Hematopoietic multipotent progenitor cell treated with erythropoietin and hydrocortisone succinate and interleukin-3 and kit ligand, for 6 days (in vitro differentiated cells): ENCODE measurements at places on chromosomes 5 and 9.

- peak; percentile 63 for DNase-seq
These were observed 4.9 kb upstream of the TRAF1 start for GRCh38 chr9:120931231-120932085.

GRCh38 chr5:94522117-94522516, 96.3 kb downstream of the KIAA0825 start:
- DNase-seq: no peak

- DNase-seq: no peak
These were observed 18.6 kb upstream of the ANGPTL2 start for GRCh38 chr9:127140842-127141675.

DNA sequence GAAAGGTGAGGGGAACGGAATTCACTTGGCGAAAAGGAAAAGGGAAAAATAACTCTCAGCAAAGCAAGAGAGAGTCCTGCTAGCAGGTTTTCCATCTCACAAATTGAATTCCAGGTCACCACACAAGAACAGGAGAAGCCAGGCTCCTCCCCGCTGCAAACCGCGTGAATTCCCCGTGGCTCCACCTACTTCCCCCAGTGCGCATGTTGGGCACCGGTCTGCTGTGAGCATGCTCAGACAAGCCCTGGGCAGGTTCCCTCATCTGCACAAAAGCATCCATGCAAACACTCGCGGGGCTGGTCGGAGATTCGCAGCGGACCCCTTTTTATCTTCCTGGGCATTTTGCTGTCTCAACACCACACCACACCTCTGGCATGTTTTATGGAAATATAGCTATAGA, 58.5 kb upstream of the S1PR3 start:
- no peak for DNase-seq

GRCh38 chr5:159316519-159317383, 13.5 kb downstream of the IL12B start:
- peak; percentile 72 for DNase-seq

DNA sequence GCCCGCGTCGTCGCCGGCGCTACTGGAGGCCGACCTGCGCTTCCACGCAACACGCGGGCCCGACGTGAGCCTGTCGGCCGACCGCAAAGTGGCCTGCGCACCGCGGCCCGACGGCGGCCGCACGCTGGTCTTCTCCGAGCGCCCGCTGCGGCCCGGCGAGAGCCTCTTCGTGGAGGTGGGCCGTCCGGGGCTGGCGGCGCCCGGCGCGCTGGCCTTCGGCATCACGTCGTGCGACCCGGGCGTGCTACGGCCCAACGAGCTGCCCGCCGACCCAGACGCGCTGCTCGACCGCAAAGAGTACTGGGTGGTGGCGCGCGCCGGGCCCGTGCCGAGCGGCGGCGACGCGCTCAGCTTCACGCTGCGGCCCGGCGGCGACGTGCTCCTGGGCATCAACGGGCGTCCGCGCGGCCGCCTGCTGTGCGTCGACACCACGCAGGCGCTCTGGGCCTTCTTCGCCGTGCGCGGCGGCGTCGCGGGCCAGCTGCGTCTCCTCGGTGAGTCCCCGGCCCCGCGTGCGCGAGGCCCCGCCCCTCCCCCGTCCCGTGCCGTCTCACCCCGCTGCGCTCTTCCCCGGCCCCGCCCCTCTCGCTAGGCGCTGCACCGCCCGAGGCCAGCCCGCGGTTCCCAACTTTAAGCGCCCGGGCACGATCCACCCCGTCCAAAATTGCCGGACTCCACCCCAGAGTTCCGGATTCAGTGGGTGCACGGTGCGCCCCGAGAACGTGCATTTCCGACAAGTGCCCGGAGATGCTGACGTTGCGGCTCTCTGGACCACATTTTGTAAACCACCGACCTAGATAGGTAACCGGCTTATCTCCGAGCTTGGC, 42.8 kb downstream of the NEURL1B start:
- DNase-seq: no peak

GRCh38 chr5:15283076-15283475, 216.9 kb upstream of the FBXL7 start:
- DNase-seq: no peak

DNA sequence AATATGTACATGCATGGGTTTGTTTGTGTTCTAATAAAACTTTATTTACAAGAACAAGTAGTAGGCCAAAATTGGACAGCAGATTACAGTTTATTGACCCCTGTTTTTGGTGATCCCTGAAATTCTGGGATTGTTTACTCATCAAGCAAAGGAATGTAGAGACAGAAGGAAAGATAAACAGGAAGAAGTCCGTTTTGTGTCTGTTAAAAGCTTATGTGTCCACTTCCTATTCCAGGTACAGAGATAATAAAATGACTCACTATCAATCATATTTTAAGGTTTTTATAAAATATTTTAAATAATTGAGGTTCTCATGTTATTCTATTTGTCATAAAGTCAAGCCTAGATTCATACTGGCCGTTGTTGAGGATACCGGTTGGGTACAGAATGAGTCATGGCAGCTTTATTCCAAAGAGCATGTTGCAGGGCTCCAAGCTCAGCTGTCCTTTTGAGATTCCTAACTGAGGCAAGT, 214.9 kb upstream of the DAB2 start:
- DNase-seq: no peak

DNA sequence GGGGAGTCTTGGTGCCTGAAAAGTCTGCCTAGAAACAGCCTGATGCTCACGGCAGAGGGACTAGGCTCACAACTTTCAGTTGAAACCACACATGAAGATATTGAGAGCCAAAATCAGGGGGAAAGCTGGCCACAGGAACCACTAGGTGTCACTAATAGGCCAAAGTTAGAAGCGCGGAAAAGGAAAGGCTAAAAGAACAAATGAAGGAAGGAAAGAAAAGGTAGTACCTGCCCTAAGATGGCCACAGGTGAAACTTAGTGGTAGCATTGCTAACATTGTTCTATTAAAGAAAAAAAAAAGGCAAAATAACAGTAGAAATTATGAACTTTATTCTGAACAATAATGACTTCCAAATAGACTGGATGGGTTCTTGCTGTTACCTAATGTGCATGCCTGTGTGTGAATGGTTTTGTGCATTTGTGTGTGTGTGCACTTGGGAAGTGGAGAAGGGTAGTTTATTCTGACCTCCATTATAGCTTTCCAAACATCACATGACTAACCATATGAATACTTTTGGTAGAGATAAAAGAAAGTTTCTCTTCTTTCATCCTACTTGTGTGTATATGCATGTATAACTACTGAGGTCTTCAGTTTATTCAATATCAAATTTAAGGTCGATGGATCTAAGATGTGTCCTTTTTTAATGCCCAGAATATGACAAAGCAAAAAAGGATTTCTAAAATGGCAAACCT, 2.1 kb upstream of the RFESD start:
- peak; percentile 88 for DNase-seq

GRCh38 chr5:18032744-18033143, 398.5 kb downstream of the TAF11L14 start:
- DNase-seq: no peak

GRCh38 chr5:153496835-153497234, 6.4 kb downstream of the GRIA1 start:
- peak; percentile 36 for DNase-seq

GRCh38 chr5:160938532-160938931, 86.5 kb upstream of the ATP10B start:
- peak; percentile 56 for DNase-seq

DNA sequence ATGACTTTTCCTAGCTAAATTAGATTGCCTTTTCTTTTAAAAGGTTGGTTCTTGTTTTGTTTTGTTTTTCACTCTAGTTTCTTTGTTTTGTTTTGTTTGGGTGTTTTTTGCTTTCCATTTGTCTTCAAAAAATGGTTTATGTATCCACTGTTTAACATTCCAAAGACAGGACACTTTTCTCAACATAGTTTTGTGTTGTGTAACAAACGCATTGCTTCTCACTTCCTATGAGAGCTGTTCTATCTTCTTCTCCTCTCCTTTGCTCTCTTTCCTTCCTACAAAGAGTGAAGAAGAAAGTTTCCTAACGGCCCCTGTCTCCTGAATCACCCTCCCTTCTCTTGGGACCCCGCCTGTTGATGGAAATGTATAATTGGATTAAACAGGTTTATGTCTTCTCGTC, 539.7 kb downstream of the ACTL7B start:
- no peak for DNase-seq

GRCh38 chr5:141641634-141642267, 5.0 kb downstream of the RELL2 start:
- DNase-seq: peak; percentile 62

DNA sequence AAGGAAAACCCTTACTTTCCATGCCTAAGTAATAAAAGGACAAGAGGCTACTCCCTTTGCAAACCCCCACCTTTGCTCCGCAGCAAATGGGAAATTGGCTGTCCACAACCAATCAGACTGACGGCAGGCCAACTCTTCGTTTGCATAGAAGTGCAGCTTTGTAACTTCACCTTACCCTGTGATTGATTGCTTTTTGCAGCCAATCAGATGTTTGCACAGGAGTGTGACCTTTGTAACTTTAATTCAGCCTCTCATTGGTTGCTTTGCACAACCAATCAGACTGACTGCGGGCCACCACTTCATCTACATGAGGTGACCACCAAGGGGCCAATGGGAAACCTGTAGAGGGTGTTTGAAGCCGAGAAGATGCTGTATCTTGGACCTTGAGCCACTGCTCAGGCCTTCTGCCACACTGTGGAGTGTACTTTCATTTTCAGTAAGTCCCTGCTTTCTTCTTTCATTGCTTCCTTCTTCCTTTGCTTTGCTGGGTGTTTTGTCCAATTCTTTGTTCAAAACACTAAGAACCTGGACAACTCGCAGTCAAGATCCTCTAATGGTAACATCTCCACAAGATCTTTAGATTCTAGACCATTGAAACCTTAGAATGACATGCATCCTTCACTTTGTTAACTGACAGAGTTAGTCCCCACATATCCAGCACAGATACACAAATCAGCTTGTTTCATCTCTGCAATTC, 51.3 kb upstream of the FREM1 start:
- DNase-seq: peak; percentile 10

GRCh38 chr5:180315762-180316212, 23.9 kb upstream of the MAPK9 start:
- DNase-seq: peak; percentile 74

GRCh38 chr5:142934051-142934762, 164.0 kb downstream of the ARHGAP26 start:
- DNase-seq: peak; percentile 20

GRCh38 chr9:121813519-121814210, 162.2 kb downstream of the DAB2IP start:
- no peak for DNase-seq

DNA sequence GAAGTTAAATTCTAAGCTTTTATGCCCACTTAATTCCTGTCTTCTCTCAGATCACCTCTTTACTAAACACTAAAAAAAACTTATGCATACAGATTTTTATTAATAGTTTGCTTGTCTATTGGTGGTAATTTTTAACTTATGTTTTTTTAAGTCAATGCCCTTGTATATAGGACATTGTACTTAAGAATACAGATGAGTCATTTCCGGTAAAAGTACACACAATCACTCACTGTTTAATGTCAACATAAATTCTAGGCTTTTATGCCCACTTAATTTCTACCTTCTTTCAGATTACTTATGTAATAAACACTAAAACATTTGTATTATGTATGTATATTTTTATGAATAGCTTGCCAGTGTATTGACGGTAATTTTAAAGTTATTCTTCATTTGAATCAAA, 872.8 kb upstream of the CDH9 start:
- no peak for DNase-seq
